Cortex of kidney (tissue), 1 donor: ENCODE measurements at places on chromosomes 1 and 21.

DNA sequence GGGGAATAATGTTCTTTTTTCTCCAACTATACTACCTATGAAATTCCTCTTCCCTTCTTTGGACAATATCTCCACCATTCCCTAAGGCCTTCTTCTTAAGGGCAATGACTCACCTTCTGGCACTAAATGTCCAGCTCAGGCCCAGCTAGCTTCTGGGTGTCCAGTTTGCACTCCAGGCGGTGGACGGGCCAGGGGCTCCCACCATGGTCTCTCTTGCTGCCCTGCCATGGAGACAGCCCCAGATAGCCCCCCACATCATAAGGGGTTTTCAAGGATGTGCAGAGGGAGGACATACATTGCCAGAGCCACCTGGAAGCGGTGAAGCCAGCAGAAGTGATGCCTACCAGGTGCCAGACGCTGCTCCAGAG, 43.8 kb downstream of the C1orf198 start:
- no peak for DNase-seq

DNA sequence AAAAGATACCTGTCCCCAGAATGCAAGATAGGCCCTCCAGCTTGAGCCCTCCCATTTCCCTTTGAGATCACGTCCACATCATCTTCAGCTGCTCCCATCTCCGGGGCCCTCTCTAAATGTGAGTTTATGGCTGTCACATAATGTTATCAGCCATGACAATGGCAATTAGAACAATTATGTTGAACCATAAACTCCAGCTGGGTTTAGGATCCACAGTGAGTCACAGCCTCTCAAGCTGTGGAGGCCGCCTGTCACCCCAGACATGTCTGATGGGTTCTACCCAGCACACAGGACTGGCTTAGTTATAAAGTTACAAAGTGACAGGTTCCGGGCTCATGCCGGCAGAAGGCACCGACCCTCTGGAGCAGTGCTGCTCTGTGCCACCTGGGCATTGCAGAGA, 597.3 kb downstream of the PTPRU start:
- DNase-seq = no peak

- no peak for DNase-seq
Measured at GRCh38 chr1:24101796-24102586, 9.9 kb downstream of the MYOM3 start.

GRCh38 chr1:19011845-19012231, 55.4 kb upstream of the IFFO2 start:
- DNase-seq = no peak

GRCh38 chr1:150567717-150568593, 11.5 kb downstream of the MCL1 start:
- no peak for DNase-seq

DNA sequence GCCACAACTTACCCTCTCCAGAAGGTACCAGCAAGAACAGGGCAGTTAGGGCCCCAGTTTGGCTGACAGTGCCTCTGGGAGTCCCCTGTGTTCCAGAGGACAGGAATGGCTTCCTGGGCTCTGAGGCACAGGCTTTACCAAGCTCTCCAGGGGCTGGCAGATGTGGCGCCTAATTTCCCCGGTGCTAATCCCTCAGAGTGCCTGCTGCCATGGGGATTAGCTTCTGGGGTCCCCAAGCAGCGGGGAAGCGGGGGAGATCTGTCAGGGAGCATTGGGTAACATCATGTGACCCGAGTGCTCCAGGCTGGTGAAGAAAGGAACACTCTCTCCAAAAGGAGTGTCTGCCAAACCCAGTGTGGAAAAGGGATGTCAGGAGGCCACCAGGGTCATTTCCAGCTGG, at the start of gene LACTBL1:
Gene LACTBL1, minus strand, starts transcription at position 107 of the 400 bp plus-strand sequence. CDS start 550 bp downstream, outside the sequence.
- DNase-seq = no peak

DNA sequence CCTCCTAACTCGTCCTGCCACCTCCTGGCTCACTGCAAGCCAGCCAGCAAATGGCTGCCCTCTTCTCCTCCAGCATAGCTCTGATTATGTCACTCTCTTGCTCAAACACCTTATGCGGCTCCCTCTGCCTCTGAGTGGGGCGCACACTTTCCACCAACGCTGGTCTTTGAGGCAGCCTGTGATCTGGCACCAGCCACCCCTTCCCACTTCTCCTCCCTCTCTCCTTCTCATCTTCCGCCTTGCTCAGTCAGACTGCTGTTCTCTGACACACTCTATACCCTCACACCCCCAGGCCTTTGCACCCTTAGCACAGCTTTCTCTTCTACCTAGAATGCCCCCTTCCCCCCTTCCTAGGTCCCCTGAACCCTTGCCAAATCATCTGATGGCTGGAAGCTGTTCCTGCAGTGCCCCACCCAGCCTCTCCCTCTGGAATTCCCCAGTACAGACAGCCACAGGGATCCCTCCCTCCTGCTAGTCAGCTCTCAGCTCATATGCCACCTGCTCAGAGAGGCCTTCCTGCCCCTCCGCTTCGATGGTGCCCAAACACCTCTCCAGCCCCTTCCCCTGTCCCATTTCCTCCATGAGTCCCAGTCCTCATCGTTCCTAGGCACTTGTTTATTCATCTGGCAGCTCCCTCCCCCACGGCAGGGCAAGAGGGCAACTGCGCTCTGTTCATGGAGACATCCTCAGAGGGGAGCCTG, 21.7 kb upstream of the PEF1 start:
- DNase-seq = no peak
